Nucleus accumbens (tissue), 56 donors: ENCODE measurements at places on chromosomes 5 and 9.

DNA sequence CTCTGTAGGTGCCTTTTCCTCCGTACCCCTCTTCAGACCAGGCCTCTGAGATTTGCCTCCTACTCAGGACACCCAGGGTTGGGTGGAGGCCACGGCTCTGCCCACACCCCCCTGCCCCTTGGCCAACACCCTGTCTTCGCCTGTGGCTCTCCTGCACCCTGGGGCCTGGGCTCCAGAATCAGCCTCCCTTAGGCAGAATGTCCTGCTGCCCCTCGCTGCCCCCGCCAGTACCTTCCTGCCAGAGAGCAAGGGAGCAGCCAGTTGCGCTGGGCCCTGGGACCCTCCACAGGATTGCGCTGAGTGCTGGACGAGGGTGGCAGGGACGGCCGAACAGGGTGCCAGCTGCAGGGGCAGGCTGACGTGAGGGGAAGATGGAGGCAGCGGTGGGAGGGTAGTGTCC lies 53.5 kb downstream of the COL5A1 start:
- no peak for DNase-seq

DNA sequence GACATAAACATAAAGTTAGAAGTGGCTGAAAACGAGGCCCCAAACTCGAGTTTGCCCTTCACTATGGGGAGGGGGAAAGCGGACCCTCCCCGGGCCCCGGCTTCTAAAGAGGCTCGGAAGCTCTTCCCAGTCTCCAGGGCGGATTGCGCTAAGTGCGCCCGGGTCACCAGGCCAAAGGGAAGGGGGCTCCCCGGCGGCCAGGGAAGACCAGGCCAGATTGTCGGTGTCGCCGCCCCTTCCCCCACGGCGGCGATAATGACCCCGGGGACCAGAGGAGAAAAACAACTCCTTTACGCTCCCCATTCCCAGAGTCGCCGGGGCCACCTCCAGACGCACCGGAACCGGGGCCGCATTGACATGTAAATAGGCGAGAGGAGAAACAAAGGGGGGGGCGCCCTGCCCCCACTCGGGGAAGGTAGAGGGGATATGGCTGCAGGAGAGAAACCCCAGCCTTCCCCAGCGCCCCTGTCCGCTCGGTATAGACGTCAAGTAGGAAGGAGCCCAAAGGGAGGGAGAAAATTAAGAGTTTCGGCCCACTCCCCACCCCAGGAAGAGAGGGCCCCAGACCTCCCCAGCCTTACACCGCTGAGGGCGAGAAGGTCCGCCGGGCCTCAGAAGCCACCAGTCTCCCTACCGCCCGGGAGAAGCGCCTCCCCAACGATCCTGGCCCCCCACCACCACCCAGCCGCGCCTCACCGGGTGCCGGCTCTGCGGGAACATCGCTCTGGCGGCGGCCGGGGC lies 1.7 kb downstream of the TLE1 start:
- no peak for DNase-seq

- DNase-seq, result no peak
Measured at GRCh38 chr5:174852143-174852542, 127.8 kb downstream of the MSX2 start.

DNA sequence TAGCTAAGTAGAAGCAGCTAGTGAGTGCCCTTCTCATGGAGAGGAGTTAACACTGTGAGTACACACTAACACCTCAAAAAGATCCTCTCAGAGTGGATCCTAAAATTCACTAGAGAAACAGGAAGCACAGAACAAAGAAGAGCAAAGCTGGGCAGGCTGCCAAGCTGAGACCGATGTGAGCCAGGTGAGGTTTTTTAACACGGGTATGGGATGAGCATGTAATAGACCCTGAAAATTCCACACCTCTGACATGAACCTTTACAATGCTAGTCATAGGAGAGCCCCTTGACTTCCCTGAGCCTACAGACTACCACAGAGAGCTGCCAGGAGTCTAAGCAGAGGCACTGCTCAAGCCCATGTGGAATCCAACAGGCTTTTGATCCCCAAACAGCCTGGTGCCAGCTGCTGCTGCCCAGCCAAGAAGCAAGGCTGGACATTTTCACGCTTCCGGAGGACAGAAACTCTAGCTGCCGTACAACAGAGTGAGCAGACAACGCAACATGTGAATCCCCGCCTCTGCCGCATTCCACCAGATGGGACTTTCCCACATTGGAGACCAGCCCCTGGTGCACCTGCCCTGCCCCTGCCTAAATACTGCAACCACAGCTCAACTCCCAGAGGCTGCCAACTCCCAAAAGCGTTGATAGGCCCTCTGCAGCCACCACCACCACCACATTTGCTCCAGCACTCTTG lies 280.8 kb downstream of the CDH10 start:
- no peak for DNase-seq

DNA sequence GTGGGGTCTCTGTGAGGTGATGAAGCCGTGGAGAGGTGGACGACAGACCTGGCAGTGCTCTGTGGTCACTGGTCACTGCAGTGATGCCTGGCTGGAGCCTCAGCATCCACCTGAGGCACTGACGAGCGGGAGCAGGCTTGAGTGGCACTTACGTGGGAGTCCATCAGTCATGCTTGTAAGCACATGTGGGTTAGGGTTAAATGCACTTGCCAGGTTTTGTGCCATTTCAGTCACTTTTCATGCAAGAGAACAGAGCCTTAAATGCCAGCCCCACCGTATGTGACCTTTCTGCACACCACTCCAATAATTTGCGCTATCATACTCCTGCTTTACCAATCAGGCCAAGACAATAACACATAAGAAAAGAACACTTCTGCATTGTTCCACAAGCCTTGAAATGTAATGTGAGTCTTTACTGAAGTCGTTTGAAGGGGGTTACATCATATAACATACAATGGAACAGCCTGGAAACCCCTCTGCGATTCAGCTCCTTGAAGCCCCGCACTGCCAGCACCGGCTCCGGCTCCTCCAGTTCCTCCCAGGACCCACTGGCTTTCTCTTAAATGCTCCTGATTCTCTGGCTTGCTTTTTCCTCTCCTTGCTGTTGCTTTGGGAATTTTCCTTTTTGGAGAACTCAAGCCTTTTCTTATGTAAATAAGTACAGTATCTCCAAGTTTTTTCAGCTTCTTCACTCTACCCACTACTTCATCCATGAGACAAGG lies 59.4 kb upstream of the CTXN3 start:
- DNase-seq, result no peak

DNA sequence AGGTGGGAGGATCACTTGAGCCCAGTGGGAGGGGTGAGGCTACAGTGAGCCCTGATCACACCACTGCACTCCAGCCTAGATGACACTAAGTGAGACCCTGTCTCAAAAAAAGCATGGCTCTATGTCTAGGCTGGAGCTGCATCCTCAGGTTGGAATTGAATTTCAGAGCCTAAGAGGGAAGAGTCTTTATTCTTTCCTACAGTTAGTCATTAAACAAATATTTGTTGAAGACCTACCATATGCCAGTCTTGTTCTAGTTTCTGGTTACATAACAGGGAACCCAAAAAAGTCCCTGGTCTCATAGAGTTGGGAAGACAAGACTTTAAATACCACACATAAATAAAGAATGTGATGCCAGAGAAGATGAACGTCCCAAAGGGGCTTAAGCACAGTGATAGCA lies 6.9 kb upstream of the GRPEL2 start:
- no peak for DNase-seq

DNA sequence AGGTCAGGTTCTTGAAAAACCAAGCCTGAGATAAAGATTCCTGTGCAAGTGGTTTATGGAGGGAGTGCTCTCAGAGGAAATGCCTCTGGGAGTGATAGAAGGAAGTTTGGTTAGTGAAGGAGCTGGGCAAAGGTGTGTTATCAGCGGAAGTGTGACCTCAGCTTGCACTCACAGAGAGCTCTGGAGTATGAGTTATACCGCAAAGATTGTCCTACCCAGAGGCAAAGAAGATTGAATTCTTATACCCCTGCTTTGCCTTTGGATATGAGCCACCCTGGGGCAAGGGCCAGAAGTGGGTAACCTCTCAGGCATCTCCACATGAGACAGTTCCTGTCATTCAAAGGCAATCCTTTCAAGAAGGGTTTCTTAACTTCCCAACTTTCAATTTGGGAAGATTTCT lies 145.6 kb downstream of the MUSK start:
- DNase-seq, result no peak
